ENCODE measurements at places on chromosomes 6 and 20.
A peak's percentile ranks its signal among the peaks of the same experiment; 100 is the strongest.

GRCh38 chr6:142300758-142301650, 803 bp upstream of the ADGRG6 start:
- peak; percentile 35 for DNase-seq

- DNase-seq: no peak
Measured at GRCh38 chr6:20669571-20670314, 135.5 kb downstream of the CDKAL1 start.

DNA sequence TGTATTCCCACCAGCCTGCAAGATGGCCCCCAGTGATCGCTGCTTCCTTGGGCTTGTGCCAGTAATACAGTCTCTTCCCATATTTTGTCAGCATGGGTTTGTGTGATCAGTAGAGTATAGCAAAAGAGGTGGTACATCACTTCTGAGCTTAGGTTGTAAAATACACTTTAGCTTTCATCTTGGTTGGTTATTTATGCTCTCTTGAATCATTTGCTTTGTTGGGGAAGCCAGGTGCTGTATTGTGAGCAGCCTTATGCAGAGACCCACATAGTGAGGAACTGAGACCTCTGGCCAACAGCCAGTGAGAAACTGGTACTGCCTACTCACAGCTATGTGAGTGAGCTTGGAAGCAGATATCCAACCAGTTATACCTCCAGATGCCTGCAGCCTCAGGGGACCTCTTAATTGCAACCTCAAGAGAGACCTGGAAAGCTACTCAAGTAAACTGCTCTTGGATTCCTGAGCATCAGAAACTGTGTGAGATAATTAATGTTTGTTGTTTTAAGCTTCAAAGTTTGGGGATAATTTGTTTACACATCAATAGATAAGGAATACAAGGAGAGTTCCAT, 229.3 kb downstream of the FARS2 start:
- no peak for DNase-seq

- DNase-seq: peak; percentile 91
Measured at GRCh38 chr6:85360794-85361642, 88.9 kb upstream of the NT5E start.

DNA sequence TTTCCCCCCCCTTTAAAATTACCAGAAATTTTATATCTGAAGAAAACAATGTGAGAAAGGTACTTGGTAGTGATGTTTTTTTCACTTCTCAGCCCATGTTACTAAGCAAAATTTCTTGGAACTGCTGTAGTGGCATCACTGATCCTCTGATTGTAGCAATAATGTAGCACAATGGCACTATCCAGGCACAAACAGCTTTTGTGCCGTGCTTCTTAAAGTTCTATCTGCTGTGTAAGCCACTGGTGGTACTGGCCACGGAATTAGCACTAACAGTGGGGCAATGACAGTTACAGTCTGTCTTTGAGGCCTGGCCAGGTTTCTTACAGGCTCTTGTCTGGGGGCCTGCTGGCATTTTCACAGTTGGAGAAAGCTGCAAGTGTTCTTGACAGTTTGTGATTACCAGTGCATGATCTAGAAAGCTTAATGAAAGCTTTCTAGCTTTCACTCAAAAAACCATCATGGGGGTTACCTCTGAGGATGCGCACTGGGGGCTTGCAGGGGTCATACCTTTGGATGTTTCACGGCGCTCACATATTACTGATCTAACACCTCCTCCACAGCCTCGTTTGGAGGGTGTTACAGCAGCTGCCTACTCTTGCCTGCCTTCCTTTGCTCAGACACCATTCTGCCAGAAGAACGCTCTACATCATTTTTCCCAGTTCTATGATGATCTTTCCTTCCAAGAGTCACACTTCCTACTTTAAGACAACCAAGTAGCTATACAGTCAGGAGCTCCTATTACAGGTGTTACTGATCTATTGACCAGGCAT, 58.4 kb upstream of the ARMH2 start:
- no peak for DNase-seq

DNA sequence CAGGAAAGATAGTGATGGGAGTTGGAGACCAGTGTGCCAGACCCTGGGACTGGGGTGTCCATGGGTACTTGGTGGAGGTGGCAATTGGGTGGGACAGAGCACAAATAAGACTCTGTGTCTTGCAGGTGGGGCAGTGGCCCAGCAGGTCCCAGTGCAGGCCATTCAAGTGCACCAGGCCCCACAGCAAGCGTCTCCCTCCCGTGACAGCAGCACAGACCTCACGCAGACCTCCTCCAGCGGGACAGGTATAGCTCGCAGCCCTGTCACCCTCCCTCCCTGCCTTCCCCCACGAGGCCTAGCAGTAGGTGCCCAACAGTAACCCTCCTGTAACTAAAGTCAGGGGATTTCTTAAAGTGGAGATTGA, 5.3 kb downstream of the SRF start:
- DNase-seq: no peak

DNA sequence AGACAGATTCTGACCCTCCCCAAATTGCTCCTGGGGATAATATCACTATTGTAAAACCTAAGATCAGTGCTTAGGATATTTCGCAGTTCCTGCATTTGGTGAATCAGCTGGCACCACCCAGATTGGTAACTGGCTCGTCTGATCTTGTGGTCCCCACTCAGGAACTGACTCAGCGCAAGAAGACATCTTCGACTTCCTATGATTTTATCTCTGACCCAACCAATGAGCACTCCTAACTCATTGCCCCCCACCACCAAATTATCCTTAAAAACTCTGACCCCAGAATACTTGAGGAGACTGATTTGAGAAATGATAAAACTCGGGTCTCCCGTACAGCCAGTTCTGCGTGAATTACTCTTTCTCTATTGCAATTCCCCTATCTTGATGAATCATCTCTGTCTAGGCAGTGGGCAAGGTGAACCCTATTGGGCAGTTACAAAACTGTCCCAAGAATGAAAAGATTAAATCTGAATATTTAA, 55.7 kb upstream of the PRND start:
- no peak for DNase-seq
